Esophagus squamous epithelium (tissue), 5 donors: ENCODE measurements at places on chromosomes 3 and 15. TPM values are rescaled to one million over a fixed set of nuclear protein-coding genes. Genes with fewer than 3 reads are reported as not detected.
A peak's percentile ranks its signal among the peaks of the same experiment; 100 is the strongest.

- no peak overlapping the region for H3K4me3 ChIP-seq
- no peaks in the 10 kb centered on the region for H3K36me3 ChIP-seq
- no peak for DNase-seq
- no peak overlapping the region for H3K27ac ChIP-seq
- no peaks in the 10 kb centered on the region for H3K4me1 ChIP-seq
These were observed 234.0 kb downstream of the RPLP1 start for GRCh38 chr15:69686626-69687025.

DNA sequence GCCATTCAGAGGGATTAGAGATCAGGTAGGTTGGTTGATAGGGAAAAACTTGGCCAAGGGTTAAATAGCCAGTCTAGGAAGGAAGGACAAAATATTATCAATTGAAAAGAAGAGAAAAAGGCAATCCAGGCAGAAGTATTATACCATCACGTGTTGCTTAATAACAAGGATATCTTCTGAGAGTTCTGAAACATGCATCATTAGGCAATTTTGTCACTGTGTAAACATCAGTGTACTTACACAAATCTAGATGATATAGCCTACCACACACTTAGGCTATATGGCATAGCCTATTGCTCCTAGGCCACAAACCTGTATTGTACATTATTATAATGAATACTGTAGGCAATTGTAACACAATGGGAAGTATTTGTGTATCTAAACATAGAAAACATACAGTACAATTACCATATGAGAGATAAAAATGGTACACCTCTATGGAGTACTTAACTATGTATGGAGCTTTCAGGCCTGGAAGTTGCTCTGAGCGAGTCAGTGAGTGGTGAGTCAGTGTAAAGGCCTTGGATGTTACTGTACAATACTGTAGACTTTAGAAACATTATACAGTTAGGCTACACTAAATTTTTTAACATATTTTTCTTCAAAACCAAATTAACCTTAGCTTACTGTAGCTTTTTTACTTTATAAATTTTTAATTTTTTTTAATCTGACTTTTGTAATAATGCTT lies 2.7 kb downstream of the TEX55 start:
- no peaks in the 10 kb centered on the region for H3K27me3 ChIP-seq
- no peaks in the 10 kb centered on the region for H3K36me3 ChIP-seq
- no peaks in the 10 kb centered on the region for H3K4me1 ChIP-seq
- no peak for DNase-seq

Gene SELENOS
- 61.0 TPM for total RNA-seq

GRCh38 chr15:86353213-86353612 lies 273.5 kb downstream of the AGBL1 start:
- H3K27me3 ChIP-seq = no peaks in the 10 kb centered on the region
- DNase-seq = no peak
- H3K27ac ChIP-seq = no peak overlapping the region
- no peaks in the 10 kb centered on the region for H3K36me3 ChIP-seq

Gene CHAC1
- 0.76 TPM for total RNA-seq

Gene OR5K2
- not detected for total RNA-seq

DNA sequence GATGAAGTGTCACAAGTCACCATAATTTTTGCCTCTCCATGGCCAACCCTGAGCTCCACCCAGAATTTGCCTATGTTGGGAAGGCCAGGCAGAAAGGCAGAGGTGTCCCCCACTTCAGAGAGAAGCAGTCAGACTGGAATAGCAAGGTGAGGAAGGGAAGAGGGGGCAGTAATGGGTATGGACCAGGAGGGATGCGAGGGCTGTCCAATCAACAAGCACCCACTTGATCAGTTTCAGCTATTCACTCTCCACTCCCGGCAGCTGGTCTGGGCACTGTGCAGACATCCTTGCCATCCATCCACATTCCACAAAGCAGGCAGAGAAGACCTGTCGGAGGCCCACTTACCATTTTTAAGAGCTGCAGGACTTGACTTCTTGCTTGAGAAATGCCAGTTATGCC lies 43.5 kb upstream of the CTNNB1 start:
- H3K4me3 ChIP-seq = no peak overlapping the region
- no peaks in the 10 kb centered on the region for H3K27me3 ChIP-seq
- no peaks in the 10 kb centered on the region for H3K4me1 ChIP-seq

DNA sequence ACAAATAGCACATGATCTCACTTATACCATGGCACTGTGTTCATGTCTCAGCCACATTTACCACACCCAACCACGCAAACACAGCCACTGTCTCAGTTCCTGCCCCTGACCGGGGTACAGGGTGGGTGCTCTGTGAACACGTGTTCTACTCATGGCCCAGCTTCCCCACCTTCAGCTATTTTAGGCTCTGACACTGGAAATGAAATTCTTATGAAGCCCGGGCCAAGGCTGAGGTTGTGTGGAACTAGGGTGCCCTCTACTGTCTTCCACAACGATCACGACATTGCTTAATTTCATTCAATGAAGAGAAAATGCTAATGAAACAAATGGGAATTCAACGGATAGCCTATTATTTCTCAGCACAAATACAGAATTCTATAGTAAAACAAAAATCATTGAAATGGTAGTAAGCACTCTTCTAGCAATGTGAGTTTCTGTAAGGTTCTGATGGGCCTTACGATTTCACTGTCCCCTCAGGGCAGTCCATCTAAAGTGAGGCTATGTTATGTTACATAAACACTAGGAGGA lies 2.1 kb upstream of the GABRA5 start:
- H3K4me3 ChIP-seq = no peak overlapping the region
- no peak overlapping the region for H3K27ac ChIP-seq
- no peaks in the 10 kb centered on the region for H3K27me3 ChIP-seq
- H3K4me1 ChIP-seq = peaks cover 23% of the 10 kb centered on the region
- no peaks in the 10 kb centered on the region for H3K36me3 ChIP-seq

Gene SI
- total RNA-seq = not detected

Gene SCN11A
- total RNA-seq = 0.04 TPM

DNA sequence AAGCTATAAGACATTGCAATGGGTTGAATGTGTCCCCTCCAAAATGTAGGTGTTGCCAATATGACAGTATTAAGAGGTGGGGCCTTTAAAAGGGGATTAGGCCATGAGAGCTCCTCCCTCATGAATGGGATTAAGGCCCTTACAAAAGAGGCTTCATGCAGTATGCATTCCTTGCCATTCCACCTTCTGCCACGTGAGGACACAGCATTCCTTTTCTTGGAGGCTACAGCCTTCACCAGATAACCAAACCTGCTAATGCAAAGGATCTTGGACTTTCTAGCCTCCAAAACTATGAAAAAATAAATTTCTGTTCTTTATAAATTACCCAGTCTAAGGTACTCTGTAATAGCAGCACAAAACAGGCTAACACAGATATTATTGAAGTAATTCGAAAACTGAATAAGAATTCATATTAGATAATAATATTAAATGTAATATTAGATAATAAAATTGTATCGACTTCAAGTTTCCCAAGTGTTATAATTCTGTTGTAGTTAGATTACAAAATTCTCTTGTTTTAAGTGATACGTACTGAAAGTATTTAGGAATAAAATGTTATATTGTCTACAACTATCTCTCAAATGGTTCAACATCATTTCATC lies 29.4 kb upstream of the ATP8B4 start:
- H3K27ac ChIP-seq = peak overlapping the region; percentile 20
- H3K4me3 ChIP-seq = no peak overlapping the region
- H3K36me3 ChIP-seq = no peaks in the 10 kb centered on the region
- no peaks in the 10 kb centered on the region for H3K27me3 ChIP-seq
- DNase-seq = no peak

DNA sequence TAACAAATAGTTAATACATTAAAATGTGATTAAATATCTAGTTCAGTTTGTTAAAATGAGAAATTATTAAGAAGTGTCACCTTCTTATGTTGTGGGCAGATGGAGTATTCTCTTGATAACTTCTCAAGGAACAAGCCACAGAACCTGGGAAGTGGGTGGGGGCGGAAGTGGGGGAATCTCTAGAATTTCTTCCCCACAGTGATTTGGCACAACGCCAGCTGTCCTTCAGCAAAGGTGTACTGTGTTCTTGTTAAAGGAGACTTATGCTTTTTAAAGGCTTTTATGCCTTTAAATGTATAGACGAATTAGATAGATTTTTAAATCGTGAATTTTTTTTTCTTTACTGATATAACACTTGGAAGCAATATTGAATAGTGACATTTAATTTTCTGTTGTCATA lies 42.4 kb downstream of the SEC22A start:
- H3K36me3 ChIP-seq = no peaks in the 10 kb centered on the region
- no peak overlapping the region for H3K4me3 ChIP-seq
- H3K27me3 ChIP-seq = no peaks in the 10 kb centered on the region

Gene SAMMSON
- total RNA-seq = not detected

Gene RPL35A
- total RNA-seq = 823 TPM

GRCh38 chr3:66394019-66394752 lies 106.6 kb downstream of the LRIG1 start:
- no peaks in the 10 kb centered on the region for H3K4me1 ChIP-seq
- no peak for DNase-seq
- H3K36me3 ChIP-seq = no peaks in the 10 kb centered on the region
- H3K27ac ChIP-seq = peak overlapping the region; percentile 9
- H3K27me3 ChIP-seq = no peaks in the 10 kb centered on the region

DNA sequence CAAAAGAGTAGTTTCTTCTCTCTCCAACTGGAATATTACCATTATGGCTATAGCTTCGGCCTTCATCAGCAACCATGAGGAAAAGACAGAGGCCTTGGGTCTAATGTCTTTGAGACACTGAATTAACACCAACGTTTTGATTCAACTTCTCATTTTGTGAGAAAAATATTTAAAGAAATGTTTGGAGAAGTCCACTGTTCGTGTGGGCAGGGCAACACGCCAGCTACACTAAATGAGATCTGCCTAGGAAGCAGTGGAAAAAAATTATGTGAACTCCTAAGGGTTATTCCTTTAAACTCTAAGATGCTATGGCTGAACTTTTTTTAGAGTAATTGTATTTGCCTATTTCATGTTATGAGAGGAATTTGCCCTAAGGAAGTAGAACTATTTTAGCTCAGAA lies 41.8 kb downstream of the NCEH1 start:
- no peak overlapping the region for H3K4me3 ChIP-seq
- no peak for DNase-seq

Gene LOXL1
- total RNA-seq = 7.7 TPM

DNA sequence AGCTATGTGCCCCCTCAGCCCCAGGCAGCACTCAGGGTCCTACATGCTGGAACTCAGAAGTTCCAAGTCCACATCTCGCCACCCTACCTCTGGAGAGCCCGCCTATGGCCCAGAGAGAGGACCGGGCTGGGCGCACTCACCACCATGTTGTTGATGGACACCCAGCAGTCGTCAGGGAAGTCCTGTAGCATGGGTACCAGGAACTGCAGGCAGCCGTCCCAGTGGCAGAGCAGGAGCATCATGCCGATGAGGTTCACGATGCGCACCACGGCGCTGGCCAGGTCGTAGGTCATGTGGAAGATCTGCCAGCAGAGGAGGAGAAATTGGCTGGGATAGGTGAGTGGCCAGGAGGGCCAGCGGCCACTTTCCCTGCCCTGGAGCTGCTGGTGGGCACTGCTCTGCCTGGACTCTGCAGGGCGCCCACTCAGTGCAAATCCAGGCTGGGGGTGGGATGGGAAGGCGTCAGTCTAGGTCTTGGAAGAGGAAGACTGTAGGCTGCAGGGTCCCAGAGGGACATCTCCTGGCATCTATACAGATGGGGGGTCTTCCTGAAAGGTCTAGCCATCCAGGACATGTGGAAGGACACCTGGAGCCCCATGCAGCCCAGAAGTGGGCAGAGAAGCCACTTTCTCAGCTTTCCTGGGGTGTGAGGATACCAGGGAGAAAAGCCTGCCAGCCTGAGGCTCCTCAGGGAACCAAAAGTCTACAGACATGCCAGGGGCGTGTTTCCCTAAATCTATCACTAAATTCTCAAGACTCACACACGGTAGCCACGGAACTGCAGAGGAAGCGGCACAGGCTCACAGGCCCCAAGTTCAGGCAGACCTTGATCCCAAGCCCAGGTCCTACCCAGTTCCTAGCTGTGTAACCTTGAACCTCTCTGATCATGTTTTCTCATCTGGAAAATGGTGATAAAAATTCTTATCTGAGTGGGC lies 36.5 kb downstream of the HCN4 start:
- no peak overlapping the region for H3K27ac ChIP-seq
- H3K27me3 ChIP-seq = no peaks in the 10 kb centered on the region
- no peak for DNase-seq
- no peak overlapping the region for H3K4me3 ChIP-seq

DNA sequence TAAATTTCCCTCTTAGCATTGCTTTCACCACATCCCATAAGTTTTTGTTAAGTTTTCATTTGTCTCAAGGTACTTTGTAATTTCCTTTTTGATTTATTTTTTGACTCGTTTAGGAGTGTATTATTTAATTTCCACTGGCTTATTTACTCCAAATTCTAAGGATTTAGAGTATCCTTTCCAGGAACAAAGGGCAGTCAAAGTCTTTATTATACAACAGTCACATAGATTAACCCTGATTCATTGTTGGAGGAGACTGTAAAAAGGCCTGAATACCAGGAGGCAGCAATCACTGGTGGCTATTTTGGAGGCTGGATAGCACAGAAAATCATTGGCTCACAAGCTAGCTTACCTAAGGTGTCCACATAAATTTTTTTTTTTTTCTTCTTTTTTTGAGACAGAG lies 39.9 kb downstream of the OIP5 start:
- peaks cover under 1% of the 10 kb centered on the region for H3K4me1 ChIP-seq
- H3K36me3 ChIP-seq = peaks cover 18% of the 10 kb centered on the region
- H3K4me3 ChIP-seq = no peak overlapping the region
- no peak for DNase-seq

DNA sequence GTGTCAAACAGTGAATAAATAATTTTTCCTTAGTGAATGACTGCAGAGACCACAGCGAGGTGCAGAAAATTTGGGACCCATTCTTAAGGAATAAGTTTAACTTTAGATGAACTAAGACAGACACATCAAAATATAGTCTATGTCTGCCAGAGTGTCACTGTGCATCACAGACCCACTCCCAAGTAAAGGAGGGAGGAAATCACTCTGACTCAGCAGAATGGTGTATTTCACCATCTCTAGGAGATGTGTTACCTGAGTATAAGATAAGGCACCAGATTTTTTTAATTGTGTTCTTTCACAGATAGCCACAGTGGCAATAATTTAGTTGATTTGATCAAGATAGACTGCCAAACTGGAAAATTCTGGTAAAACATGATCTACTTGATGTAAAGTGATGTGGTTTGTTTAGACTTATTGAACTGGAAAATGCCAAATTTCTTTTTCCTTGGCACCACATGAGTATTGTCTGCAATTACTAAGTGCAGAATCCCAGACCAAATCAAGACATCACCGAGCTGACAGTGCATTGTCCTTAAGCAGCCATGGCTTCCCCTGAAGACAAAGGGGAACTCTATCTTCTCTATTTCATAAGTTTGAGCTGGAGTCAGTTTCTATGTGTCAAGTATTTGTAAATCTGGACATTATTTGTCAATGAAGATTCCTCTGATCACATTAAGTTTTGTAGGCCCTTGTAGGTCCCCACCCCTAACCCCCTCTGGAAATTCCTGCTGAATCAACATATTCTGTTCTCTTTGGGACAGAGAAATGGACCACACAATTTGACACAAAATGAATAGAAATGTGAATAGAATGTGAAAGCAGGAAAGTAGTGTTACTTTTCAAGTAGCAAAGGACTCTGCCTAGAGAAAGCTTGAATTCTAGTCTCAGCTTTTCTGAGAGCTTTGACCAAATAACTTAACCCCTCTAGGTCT lies 47.6 kb downstream of the TIPARP start:
- H3K27me3 ChIP-seq = no peaks in the 10 kb centered on the region
- H3K36me3 ChIP-seq = no peaks in the 10 kb centered on the region
- H3K27ac ChIP-seq = no peak overlapping the region
- no peaks in the 10 kb centered on the region for H3K4me1 ChIP-seq

GRCh38 chr3:30986551-30986950 lies 92.1 kb upstream of the GADL1 start:
- no peaks in the 10 kb centered on the region for H3K36me3 ChIP-seq
- H3K27me3 ChIP-seq = no peaks in the 10 kb centered on the region
- no peak overlapping the region for H3K4me3 ChIP-seq
